ENCODE measurements at places on chromosomes 1 and 21.

DNA sequence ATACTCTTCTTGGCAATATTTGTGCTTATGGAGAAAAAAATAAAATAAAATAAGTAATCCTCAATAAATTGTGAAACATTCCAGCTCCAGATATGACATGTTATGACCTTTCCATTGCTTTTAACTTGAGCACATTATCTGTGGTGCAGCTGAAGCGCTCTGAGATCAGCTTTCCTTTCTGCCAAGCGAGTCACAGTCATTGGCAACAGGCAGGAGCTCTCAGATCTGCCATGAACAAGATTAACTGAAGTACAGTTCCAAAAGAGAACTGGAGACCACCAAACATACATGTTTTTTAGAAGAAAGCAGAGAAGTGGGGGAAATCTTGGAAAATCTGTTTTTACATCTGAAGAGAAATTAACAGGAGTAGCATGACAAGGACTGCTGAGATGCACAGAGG lies 89.2 kb upstream of the DSCAM start:
- DNase-seq, result no peak

GRCh38 chr1:95287081-95287480 lies 53.1 kb downstream of the RWDD3 start:
- no peak for DNase-seq

GRCh38 chr21:45478115-45478801 lies 64.0 kb downstream of the SLC19A1 start:
- DNase-seq, result peak; percentile 37

DNA sequence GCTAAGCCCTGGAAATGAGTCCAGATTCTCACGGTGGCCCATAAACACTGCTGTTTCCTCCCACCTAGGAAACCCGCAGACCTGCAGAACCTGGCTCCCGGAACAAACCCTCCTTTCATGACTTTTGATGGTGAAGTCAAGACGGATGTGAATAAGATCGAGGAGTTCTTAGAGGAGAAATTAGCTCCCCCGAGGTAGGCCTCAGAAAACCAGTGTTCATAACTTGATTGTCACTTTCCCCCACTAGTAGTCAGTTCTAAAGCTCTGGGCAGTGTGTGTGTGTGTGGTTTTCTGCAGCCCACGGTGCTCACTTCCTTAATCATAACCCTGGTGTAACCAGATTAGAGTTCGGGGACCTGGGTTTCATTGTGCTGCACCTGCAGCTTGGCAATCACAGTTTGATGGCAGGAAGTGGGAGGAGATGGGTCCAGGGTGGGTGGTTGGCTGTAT lies 39.1 kb downstream of the CLIC6 start:
- no peak for DNase-seq

DNA sequence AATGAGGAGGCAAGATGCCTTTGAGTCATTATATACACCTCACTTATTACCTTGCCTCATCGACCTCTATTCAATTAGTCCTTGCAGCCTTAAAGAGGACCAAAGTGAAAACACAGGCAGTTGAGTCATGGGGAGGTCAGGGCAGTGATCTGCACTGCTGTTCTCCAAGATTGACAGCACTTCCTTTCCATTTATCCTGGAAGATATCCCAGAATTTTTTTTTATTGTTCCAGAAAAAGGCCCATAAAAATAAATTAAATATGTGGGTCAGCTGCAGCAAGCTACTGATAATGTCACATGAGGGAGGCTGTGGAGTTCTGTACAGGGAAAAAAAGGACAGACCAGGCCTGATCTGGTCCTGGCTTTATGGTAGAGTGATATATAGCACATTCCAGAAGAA lies 33.2 kb upstream of the CDC42BPA start:
- DNase-seq, result no peak

DNA sequence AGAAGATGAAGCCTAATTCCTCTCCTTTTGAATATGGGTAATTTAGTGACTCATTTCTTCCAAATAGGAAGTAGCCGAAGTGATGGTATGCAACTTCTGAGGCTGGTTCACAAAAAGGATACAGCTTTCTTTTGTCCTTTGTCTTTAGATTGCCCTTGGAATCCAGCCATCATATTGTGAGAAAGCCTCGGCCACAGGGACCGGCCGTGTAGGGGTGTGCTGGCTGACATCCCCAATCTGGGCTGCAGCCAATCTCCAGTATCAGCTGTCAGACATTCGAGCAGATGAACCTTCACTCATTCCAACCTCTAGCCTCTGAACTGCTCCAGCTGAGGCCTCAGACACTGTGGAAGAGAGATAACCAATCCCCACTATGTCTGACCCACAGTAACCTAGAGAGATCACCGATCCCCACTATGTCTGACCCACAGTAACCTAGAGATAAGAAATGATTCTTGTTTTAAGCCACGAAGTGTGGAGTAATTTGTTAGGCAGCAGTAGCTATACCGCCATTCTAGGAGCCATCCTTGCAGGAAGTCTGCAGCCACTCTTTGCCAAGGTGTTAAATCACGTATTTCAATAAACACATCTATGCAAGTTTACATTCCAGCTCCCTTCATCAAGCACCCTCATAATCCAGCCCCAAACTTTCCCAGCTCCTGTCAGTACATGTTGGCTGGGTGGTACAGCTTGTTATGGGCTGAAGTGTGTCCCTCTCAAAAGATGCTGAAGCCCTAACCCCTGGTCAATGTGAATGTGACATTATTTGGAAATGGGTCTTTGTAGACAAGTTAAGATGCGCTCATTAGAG lies 2.9 kb upstream of the DIP2A start:
- peak; percentile 76 for DNase-seq

DNA sequence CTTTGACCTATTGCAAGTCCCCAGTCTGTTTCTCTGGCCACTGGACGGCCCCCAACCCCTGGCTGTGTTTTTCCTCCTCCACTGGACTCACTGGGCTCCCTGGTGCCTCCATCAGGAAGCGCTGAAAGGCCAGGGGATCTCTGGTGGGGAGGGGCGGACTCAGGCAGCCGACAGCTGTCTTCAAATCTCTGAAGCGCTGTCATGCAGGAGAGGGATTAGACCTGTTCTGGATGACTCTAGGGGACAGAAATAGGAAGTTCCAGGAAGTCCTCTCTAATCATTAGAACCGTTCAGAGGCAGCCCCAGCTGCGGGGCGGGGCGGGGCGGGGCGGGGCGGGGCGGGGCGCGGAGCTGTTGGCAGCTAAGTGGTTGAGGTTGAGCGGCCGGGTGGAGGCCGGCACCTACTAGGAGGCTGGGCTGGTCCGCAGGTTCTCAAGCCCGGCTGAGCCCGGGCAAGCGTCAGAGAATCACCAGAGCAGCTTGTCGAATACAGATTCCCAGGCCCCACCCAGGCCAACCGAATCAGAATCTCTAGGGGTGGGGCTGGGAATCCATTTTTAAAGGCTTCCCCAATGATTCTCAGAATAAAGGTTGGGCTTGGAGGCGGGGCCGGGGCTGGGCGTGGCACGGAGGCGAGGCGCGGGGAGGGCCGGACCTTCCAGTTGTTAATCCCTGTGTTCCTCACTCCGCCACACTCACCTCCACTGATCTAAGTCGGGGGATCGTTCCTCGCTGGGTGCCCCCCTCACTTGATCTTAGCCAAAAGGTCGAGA lies 11.4 kb upstream of the PHLDA3 start:
- no peak for DNase-seq

GRCh38 chr1:163203561-163203960 lies 845 bp upstream of the RGS5 start:
- no peak for DNase-seq

GRCh38 chr1:62175568-62176179 lies 19.0 kb upstream of the L1TD1 start:
- DNase-seq, result peak; percentile 11

DNA sequence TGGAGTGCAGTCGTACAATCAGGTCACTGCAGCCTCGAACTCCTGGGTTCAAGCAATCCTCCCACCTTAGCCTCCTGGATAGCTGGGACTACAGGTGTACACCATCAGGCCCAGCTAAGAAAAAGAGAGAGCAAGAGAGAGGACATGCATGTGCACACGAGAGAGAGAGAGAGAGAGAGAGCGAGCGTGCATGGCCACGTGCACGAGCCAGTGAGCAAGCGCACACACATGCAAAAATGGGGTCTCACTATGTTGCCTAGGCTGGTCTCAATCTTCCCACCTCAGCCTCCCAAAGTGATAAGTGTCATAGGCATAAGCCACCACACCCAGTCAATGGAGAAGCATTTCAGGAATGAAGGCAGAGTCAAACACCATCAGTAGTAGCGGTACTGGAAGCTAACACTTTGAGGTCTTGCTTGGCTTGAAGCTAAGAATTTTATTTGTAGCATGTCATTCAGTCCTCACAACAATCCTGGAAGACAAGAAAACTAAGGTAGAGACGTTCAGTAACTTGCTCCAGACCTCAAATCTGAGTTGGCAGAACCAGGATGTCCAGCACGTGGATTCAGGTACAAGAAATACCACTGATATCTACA lies 14.5 kb downstream of the GNB1 start:
- no peak for DNase-seq
